ENCODE measurements at places on chromosomes 1 and 21.

DNA sequence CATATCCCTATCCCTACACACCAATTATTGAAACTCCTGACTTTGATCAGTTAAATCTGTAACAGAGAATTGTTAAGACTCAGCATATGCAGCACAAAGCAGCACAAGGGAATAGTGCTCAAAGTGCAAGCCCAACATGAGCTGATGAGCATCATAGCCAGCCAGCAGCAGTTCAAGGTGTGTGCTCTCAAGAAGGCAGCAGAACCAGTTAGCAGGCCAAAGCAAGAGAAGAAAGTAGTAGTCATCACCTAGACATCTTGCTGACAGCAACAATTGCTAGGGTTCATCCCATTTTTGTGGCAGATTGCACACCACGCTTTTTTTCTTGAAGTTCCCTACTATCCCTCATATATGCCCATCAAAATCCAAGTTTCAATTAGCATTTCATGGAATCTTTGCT is 478.3 kb downstream of the COL11A1 start:
- DNase-seq = no peak

- no peak for DNase-seq
Observed at GRCh38 chr1:30524840-30525617, 198.4 kb downstream of the MATN1 start.

DNA sequence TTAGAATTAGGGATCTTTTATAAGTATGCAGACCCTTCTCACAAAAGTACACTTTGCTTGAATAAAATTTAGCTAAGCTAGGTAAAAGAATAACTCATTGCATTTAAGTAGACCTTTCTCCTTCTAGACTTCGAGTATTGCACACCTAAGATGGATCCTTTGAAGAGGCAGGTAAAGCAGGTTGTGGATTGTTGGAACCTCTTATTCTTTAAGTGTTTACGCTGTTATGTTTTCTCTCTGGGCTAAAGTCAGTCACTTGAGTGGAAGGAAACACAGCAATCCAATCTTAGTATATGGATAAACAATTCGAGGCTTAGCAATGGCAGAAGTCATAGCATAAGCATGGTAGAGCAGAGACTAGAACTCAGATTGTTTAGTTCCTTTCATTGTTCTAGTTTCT is 11.4 kb downstream of the MAGI3 start:
- DNase-seq = no peak

GRCh38 chr1:200165493-200166220 is 138.1 kb downstream of the NR5A2 start:
- DNase-seq = no peak

GRCh38 chr1:227094249-227094966 is 154.3 kb downstream of the COQ8A start:
- no peak for DNase-seq

- DNase-seq = no peak
Observed at GRCh38 chr1:46619656-46620258, 3.1 kb upstream of the MOB3C start.

Measured in CD4-positive, CD25-positive, alpha-beta regulatory T cell (primary cell).